Stimulated activated CD4-positive, alpha-beta T cell treated with anti-CD3 and anti-CD28 coated beads, Interleukin-1b, Interleukin-23, amount 100 ng/mL, for 1 hour (primary cell): ENCODE measurements at places on chromosomes 2 and 18.
A peak's percentile ranks its signal among the peaks of the same experiment; 100 is the strongest.

- DNase-seq = no peak
Measured at GRCh38 chr2:217934321-217935131, 68.3 kb downstream of the TNS1 start.

DNA sequence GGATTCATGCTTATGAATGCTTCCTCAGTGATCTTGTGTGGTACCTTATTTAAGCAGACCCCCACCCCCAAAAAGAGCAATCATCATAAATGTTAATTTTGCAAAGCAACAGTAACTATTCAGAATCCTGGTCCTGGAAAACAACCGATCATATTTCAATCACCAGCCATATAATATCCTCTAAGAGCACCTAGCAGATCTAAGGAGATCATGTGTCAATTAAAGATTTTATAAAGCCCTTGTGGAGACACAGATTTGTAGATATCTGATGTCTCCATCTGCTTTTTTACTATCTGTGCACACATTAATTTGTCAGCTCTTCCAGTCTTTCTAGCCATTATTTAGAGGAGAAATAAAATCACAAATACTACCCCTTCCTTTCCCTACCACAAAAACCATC lies 423.7 kb downstream of the TGIF1 start:
- no peak for DNase-seq

GRCh38 chr18:30988440-30988839 lies 54.1 kb downstream of the DSC3 start:
- DNase-seq = no peak

DNA sequence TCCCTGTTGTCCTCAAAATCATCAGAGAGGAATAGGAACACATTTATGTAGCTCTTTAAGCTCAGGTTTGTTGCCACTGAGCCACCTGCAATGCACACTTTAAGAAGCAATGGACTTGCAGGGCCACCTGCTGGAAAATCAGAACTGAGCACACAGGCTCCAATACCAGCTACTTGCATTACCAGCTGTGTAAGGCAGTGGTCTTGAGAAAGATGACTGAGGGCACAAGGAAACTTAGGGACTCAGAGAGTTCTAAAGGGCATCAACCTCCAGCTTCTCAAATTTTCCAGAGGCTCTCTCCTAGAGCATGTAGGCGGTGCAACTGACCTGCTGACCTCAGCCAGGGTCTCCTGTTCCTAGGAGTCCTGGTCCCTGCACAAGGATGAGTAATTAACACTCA lies 2.5 kb upstream of the CNDP2 start:
- DNase-seq = no peak

DNA sequence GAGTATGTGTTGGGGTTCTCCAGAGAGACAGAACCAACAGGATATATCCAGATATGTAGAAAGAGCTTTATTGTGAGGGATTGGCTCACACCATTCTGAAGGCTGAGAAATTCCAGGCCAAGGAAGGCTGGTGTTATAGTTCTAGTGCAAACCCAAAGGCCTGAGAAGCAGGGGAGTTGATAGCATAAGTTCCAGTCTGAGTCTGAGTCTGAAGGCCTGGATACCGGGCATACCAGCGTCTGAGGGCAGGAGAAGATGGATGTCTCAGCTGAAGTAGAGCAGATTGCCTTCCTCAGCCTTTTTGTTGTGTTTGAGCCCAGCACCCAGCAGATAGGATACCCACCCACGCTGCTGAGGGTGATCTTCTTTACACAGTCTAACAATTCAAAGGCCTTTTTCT lies 211.7 kb upstream of the RASGRP3 start:
- DNase-seq = no peak

GRCh38 chr2:57893786-57894185 lies 152.8 kb upstream of the VRK2 start:
- no peak for DNase-seq

- no peak for DNase-seq
Measured at GRCh38 chr2:94956797-94957391, 68.6 kb upstream of the MAL start.

GRCh38 chr2:66526180-66526579 lies 91.3 kb downstream of the MEIS1 start:
- DNase-seq = no peak

DNA sequence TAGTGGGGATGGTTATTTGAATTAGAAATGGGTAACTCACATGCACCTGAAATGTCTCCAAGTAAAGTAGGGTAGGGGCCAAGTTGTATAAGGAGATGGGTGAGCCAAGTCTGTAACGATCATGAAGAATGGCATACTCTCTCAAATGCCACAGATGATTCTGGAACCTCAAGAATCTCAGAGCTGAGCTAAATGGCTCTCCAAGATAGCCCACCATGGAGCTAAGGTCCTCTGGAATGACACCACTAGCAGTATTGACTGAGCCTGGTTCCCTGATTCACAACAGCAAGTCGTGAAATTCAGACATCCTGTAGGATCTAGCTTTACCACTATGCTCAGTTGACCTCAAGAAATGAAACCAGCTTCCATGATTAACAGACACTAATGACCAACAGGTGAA lies 115.9 kb upstream of the EPAS1 start:
- no peak for DNase-seq

DNA sequence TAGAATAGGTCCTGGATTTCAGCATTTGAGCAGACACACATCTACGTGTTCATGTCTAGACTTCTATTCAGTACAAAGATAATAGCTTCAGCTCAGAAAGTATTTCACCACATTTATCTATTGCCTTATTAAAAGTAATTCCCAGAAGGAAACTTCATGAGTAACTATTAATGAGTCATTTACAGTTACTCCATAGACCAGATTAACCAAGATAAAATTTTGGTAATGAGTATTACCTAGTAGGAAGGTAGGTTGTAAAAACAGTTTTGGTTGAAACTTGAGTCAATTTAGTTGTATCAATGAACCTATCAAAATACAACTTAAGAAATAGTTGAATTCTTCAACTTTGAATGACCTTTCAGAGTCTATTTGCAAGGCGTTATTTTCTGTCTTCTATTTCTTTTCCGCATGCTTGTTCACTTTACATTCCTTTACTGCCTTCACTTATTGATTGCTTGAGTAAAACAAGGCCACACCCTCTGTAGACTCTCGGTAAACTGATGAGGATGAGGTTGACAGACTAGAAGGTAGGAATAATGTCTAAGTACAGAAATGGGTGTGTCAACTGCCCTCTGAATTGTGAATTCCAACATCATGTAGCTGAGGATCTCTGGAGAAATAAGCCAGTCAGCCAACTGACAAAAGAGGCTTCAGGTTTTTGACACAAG lies 1165.6 kb upstream of the ZEB2 start:
- no peak for DNase-seq

GRCh38 chr2:215019521-215020145 lies 118.8 kb downstream of the ABCA12 start:
- no peak for DNase-seq

- no peak for DNase-seq
Measured at GRCh38 chr2:99031481-99031880, 95.5 kb upstream of the CRACDL start.

GRCh38 chr2:120878970-120879369 lies 143.3 kb downstream of the GLI2 start:
- DNase-seq = no peak

DNA sequence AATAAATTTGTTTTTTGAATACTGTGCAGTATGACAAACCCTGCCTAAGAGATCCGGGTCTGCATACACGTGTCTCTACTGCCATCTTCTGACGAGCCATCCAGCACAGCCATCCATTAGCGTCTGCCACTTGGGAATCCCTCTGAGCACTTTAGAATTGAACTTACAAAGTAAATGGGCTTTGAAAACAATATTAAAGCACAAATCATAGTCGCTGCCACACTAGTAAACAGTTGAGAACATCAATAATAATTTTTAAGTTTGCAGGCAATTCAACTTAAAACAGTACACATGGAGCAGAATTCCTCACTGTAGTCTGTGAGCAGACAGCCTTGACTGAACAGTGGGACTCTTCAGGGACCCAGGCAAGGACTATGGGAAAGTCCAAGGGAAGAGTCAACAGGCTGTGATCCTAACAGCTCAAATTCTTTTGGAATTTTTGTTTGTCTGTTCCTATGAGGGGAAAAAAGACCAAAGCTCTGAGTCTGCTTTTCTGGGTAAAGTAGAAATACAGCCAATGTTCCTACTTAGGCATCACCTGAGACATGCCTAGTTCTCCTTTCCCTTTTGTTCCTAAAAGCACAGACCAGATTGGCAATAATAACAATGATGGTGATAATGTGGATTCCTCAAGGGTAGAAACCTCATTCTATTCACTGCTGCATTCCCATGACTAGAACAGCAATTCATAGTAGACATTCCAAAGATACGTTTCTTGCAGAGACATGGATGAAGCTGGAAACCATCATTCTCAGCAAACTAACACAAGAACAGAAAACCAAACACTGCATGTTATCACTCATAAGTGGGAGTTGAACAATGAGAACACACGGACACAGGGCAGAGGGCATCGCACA lies 92.9 kb downstream of the MREG start:
- peak; percentile 29 for DNase-seq

- DNase-seq = no peak
Measured at GRCh38 chr18:22170421-22171257, 1.2 kb downstream of the GATA6 start.

GRCh38 chr2:206323486-206323885 lies 49.0 kb downstream of the ZDBF2 start:
- DNase-seq = no peak

DNA sequence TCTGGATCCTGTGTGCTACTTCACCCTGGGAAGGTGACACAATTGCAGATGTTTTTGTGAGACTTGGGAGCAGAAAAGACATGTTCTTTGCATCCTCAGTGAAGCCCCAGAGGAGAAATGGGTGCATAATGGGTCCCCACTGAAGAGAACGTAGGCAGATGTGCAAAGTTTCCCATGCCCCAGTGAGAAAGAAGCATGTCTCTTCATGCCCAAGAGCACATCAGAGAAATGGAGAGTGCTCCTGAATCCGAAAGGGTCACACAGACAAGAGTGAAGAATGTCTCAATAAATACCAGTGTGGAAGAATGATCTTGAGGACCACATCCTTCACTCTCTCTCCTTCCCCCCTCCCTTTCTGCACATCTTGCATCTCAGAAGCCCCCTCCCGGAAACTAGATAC lies 167.7 kb downstream of the TMEM247 start:
- no peak for DNase-seq

DNA sequence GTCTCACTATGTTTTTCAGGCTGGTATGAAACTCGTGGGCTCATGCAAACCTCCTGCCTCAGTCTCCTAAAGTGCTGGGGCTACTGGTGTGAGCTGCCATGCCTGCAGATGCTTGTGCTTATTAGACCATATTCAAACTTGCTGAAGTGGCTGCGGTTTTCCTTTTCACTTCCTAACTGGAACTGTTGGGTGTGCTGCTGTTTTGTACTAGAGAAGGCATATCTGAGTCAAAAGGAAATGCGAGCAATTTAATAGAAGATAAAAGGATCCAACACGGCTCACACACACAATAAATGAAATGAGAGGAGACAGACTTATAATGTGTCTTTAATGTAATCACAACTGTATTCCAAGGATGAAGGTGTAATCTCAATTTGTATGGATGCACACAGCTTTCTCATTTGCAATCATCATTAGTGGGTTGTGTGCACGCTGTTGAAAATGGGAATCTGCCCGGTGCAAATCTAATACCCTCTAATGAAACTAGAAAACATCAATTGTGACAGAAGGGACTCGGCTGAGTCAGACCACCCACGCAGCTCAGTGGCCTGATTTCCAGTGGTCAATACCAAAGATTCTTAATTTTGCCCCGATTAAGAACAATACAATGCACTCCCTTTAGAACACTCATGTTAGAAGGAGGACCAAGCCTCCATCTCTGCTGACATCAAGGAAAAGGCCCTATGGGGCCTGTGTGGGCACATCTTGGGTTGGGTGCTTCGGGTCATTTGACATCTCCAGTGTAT lies 532.7 kb downstream of the TDRD15 start:
- no peak for DNase-seq

DNA sequence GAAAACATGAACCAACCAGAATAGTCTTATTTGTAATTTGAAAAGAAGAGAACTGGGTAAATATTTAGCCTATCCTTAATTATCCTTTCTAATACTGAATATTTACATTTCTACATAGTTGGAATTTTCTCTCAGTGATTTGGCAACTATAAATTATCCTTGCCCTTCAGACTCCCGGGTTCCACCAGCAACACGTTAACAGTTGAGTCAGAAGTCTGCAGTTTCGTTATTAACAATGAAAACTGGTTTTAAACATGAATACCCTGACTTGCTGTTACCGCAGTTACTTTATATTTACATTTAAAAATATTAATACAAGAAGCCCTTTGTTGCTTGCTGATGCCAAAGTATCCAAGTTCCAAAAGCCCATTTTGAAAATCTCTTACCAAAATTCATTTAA lies 673.0 kb downstream of the ARHGAP15 start:
- DNase-seq = no peak

- no peak for DNase-seq
Measured at GRCh38 chr2:120317916-120318315, 28.0 kb upstream of the INHBB start.

GRCh38 chr2:218711550-218711929 lies 905 bp downstream of the TTLL4 start:
- no peak for DNase-seq

- no peak for DNase-seq
Measured at GRCh38 chr2:237603718-237604362, 13.3 kb upstream of the RAB17 start.

DNA sequence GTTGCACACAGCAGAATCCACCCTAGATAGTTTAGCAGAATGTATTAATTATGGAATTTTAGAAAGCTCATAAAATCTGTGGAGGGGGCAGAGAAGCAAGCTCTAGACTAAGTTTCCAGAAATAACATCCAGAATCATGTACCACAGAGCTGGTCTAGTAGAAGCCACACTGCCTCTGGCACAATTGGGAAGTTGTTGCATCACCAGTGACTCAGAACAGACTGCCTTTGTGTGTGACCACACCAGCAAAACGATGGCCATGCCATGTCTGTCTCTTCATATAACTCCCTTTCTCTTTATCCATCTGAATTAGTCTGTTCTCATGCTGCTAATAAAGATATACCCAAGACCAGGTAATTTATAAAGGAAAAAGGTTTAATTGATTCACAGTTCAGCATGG lies 158.9 kb downstream of the CCDC148 start:
- DNase-seq = no peak

GRCh38 chr2:171726847-171727450 lies 39.7 kb downstream of the DYNC1I2 start:
- DNase-seq = no peak

- DNase-seq = no peak
Measured at GRCh38 chr18:43805646-43806194, 528.4 kb upstream of the SYT4 start.

DNA sequence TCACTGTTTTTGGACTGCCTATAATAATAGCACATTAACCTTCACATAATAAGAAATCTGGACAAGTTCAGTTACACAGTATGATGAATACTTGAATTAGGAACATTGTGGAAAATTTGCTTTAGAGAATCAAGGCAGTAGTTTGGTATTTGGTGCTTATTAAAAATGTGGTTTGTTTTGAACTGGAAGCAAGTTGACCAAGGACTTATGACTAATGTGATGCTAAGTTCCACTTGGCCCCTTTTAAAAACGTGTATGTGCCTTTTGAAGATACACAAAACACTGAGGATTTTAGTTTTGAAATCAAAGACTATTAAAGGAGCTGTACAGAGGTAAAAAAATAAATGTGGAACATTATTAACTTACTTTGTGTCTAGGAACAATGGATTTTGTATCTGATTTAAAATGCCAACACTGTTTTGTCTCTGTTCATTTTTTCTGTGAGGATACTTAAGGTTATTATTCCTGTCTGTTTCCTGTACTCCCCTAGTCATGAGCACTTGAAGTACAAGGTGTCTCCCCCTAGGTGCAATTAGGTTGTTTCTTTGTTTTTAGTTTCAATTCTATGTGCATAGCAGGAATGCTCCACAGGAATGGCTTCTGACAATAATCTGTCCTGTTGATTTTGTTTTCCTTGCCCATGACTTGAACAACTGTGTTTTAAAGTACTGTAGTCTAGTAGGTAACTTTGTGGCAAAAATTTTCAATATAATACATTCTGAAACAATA lies 49.6 kb upstream of the PTH2R start:
- no peak for DNase-seq
